ENCODE measurements at places on chromosomes 7 and 10. TPM values are rescaled to one million over a fixed set of nuclear protein-coding genes. Genes with fewer than 3 reads are reported as not detected.

- no peak for DNase-seq
These were observed 678.0 kb upstream of the KCND2 start for GRCh38 chr7:119594956-119595355.

DNA sequence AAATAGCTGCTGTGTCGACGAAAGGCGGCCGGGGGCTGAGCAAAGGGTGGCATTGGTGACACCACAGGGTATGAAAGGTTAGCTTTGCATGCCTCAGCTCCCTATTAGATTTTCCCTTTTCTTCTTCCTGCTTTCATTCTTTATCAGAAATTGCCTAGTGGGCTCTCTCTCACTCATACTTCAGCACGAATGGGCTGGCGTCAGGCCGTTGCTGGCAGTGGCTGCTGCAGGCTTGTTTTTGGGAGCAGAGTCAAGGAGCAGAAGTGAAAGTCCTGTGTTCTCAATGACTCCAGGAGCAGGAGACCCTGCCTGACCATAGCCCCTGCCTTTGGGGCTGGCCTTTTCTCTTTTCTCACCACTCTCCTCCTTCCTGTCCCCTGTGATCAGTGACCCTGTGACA is 318.0 kb downstream of the PLXNA4 start:
- DNase-seq = no peak

- peak; percentile 56 for DNase-seq
These were observed 237.2 kb upstream of the KAT6B start for GRCh38 chr10:74589226-74589673.

DNA sequence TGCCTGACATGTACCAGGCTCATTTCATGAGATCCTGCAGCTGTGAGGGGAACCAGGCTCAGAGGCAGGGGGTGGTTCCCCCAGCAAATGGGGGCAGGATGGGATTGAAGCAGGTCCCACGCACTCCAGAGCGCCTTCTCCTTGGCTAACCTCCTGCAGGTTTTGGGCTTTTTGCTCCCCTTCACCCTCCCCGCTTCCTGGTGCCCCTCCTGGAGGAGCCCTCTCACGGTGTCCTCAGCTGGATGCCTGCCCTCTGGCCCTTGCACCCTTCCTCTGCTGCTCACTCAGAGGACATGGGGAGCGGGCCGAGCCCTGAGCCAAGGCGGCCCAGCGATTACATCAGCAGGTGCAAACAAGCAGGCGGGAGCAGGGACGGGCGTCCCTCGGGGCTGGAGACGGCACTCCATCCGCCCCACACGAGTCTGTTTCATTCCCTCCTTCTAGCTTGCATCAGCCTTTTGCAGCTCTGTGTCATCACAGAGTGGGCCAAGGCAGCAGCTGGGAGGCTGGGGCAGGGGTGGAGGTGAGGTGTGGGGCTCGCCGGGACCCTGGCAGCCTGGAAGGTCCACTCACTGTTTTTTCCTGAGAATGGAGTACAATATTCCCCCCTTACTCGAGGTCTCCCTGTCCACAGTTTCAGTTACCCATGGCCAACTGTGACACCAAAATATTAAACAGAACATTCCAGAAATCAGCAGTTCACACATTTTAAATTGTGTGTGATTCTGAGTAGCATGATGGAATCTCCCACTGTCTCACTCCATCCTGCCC is 52.7 kb upstream of the SLC29A3 start:
- DNase-seq = no peak

DNA sequence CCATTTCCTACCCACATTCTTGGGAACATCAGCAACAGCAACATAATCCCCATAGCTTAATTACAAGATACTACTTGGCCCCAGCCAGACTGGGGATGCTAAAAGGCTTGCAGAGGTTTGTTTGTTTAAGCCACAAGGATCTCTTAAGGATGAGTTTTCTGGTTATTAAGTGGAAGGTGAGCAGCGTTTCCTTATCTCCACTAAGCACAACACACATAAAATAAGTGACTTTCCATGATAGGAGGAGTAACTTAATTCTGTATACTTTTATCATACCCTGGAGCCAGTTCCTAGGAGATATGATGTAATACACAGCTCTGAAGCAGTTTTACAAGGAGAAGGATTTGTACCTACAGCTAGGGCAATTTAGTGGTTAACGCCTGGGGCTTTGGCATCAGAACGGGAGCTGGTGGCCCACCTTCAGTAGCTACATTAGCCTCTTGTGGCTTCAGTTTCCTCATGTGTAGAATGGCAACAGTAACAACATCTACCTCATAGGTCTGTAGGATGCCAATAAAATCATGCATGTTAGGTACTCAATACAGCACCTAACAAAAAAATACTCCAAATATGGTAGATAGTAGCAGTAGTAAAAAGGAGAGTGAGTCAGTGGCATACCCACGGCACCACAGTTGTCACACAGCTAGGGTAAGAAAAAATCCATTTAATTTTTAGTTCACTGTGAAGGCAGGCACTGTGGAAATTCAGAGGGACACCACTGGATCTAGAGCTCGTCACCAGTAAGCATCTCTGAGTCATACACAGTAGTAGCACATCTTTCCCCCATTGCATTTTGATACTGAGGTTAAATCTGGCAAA is 55.2 kb downstream of the DOCK4 start:
- no peak for DNase-seq

GRCh38 chr10:87072449-87072848 is 22.2 kb downstream of the GLUD1 start:
- DNase-seq = no peak

WDR86 gene
- 2.1 TPM for total RNA-seq

MORN4 gene
- total RNA-seq = 2.2 TPM

DRGX gene
- total RNA-seq = not detected

LBX1 gene
- total RNA-seq = not detected

CYP2C19 gene
- total RNA-seq = not detected
